ENCODE measurements at places on chromosomes 5 and 9. TPM values are rescaled to one million over a fixed set of nuclear protein-coding genes. Genes with fewer than 3 reads are reported as not detected.

SLC12A7 gene
- 23.5 TPM for total RNA-seq

POU5F2 gene
- total RNA-seq: 0.82 TPM

NR6A1 gene
- total RNA-seq: 2.9 TPM

RNF224 gene
- total RNA-seq: 0.05 TPM

TRIP13 gene
- total RNA-seq: 71.6 TPM

ZNF462 gene
- total RNA-seq: 26.3 TPM

GGTA1 gene
- not detected for total RNA-seq

SLC34A3 gene
- total RNA-seq: not detected

SHC3 gene
- total RNA-seq: 0.03 TPM

WNK2 gene
- total RNA-seq: 1.5 TPM

FAM221B gene
- total RNA-seq: not detected

LECT2 gene
- not detected for total RNA-seq

ANKRD34B gene
- not detected for total RNA-seq

PLPP7 gene
- total RNA-seq: 8.4 TPM

ZNF300 gene
- total RNA-seq: 20.0 TPM

UBLCP1 gene
- 19.9 TPM for total RNA-seq

LRRC19 gene
- total RNA-seq: not detected

HAPLN1 gene
- 170 TPM for total RNA-seq

KIF20A gene
- total RNA-seq: 61.7 TPM

PCDHGA1 gene
- total RNA-seq: 2.5 TPM

CDH18 gene
- total RNA-seq: 0.30 TPM

CAMK4 gene
- total RNA-seq: 67.3 TPM

LRRC70 gene
- total RNA-seq: 0.11 TPM

PCDHGA12 gene
- 0.80 TPM for total RNA-seq

FOXD4L3 gene
- not detected for total RNA-seq

FGF18 gene
- total RNA-seq: 0.08 TPM

PLAC8L1 gene
- 0.34 TPM for total RNA-seq

TAF11L5 gene
- not detected for total RNA-seq

DMRT2 gene
- total RNA-seq: 21.1 TPM

OLFML2A gene
- 7.7 TPM for total RNA-seq

PCDHB2 gene
- total RNA-seq: 11.2 TPM

CDC20B gene
- not detected for total RNA-seq

CARD6 gene
- 1.2 TPM for total RNA-seq

PPP6C gene
- total RNA-seq: 20.0 TPM

IL33 gene
- not detected for total RNA-seq

PTGES gene
- total RNA-seq: 20.8 TPM

PCDHGA5 gene
- 1.4 TPM for total RNA-seq

SHB gene
- total RNA-seq: 31.8 TPM

AKNA gene
- 11.7 TPM for total RNA-seq

STC2 gene
- 31.2 TPM for total RNA-seq

ARL14EPL gene
- 2.3 TPM for total RNA-seq

PCDHGC5 gene
- total RNA-seq: 1.1 TPM

C9orf85 gene
- total RNA-seq: 18.0 TPM

SYK gene
- 0.72 TPM for total RNA-seq

SLC34A1 gene
- total RNA-seq: 0.61 TPM

ACSL6 gene
- total RNA-seq: 0.34 TPM

HEXB gene
- 235 TPM for total RNA-seq

FRRS1L gene
- total RNA-seq: not detected

SH3RF2 gene
- 0.58 TPM for total RNA-seq
